M059J (cell line): ENCODE measurements at places on chromosomes 3 and 15. TPM values are rescaled to one million over a fixed set of nuclear protein-coding genes. Genes with fewer than 3 reads are reported as not detected.

The GCSAM gene
- total RNA-seq, result not detected in 2 replicates

The NISCH gene
- total RNA-seq, result 8.9 and 15.8 TPM in 2 replicates

The CHRNA5 gene
- 5.0 and 14.7 TPM in 2 replicates for total RNA-seq

The NRG4 gene
- not detected in 2 replicates for total RNA-seq

The CELF6 gene
- total RNA-seq, result not detected in 2 replicates

The TGM4 gene
- total RNA-seq, result not detected in 2 replicates

The SLC22A14 gene
- total RNA-seq, result not detected in 2 replicates

The HEG1 gene
- total RNA-seq, result 59.7 and 139 TPM in 2 replicates

The ACOX2 gene
- 2.8 and 18.5 TPM in 2 replicates for total RNA-seq

The SLC35A5 gene
- 42.7 and 81.3 TPM in 2 replicates for total RNA-seq

The MCF2L2 gene
- 0.15 TPM in 1 of 2 replicates, not detected in the other for total RNA-seq

The TPRG1 gene
- 0.42 and 2.9 TPM in 2 replicates for total RNA-seq

The ALPK3 gene
- total RNA-seq, result 0.25 and 1.0 TPM in 2 replicates

The HAUS2 gene
- 62.4 and 138 TPM in 2 replicates for total RNA-seq

The VPS33B gene
- 7.3 TPM in 2 replicates for total RNA-seq

The CGNL1 gene
- total RNA-seq, result 0.12 and 1.3 TPM in 2 replicates

The CMTM8 gene
- total RNA-seq, result 3.7 and 4.6 TPM in 2 replicates

The IMPG2 gene
- under 0.01 TPM in 2 replicates for total RNA-seq

The POPDC2 gene
- total RNA-seq, result 0.12 TPM in 1 of 2 replicates, not detected in the other

The SPESP1 gene
- total RNA-seq, result not detected in 2 replicates

The NECTIN3 gene
- 66.6 and 76.6 TPM in 2 replicates for total RNA-seq

The ISLR gene
- total RNA-seq, result not detected in 2 replicates

The C2CD4B gene
- not detected in 2 replicates for total RNA-seq

The SLC9C1 gene
- not detected in 2 replicates for total RNA-seq

The TMEM207 gene
- total RNA-seq, result not detected in 2 replicates
